ENCODE measurements at places on chromosomes 6 and 20.

DNA sequence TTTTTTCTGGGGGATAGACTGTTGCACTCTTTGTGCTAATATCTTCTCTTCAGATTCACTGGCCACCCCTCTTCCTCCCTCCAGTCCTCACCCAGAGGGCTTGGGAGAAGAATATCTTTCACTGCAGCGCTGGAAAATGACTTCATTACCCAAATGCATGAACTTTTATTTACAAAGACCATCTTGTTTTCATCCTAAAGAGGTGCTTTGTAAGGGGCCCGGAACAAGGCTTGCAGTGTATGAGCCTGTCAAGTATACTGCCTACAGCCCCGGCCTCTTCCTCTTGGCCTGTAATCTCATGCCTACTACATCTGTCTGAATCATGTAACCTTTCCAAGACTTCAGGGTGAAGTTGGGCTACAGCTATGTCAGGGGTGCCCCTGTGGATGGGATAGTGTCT, 554 bp upstream of the LAMA4 start:
- no peak for DNase-seq

DNA sequence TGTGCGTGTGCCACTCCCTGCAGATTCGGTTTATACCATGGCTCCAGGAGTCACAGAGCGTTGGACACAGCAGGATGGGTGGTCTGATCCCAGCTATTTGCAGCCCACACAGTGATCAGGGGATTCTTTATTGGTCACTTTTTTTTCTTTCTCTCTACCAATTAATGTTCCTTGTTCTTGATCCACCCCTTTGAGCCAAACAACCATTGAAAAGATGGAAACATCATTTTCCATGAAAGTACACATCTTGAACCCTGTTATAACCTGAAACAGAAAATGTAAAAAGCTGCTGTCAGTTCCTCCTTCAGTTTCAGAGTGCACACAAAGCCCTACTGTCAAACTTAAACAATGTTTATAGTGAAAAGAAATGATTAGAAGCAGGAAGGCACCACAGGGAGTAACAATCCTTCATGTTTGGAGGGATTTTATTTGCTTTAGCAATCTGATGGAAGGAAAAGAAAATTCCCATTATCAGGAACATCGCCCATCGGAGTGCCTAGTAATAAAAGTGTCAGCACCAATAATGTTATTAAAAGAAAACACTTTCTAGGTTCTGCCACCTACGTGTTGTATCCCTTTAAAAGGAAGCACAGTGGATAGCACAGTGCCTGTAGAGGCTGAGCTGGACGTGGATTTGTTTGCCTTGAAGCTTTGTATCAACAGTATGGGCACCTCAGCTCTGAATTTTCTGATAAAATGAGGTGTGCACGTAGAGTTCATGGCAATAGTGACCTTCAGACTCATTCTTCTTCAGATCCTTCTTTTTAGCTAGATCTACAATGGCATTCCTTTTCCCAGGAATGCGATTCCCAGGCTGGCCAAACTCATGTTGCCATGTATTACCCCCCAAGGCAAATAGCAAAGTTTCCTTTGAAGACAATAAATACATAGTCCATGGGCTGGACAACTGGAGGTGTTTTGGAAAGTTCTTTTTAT, 16.1 kb upstream of the THBD start:
- no peak for DNase-seq

GRCh38 chr6:161544801-161545480, 271.1 kb upstream of the AGPAT4 start:
- no peak for DNase-seq

GRCh38 chr6:130183271-130184222, 39.2 kb downstream of the SAMD3 start:
- DNase-seq: no peak

DNA sequence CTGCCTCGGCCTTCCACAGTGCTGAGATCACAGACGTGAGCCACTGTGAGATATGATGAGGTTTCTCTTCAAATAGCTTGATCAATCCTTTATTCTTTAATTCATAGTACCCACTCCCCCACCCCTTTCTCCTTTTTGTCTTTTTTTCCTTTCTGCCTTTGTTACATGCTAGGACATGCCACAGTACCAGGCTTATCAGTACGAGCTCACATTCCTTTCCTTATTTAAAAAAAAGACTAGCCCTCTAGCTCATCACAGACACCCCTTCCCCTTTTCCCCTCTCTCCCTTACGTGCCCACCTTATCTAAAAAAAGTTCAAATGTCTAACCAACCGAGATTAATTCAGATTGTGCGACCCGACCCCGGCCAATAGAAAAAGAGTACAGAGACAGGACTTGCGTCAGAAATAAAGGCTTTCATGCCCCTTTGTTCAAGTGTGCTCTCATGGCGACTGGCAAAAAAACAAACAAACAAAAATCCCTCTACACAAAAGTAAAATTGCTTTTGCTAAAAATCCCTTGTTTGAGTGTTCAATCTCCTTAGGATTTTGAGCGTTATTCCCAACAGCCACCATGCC, 49.2 kb downstream of the MRAP2 start:
- DNase-seq: no peak
